ENCODE measurements at places on chromosomes 3 and 15. TPM values are rescaled to one million over a fixed set of nuclear protein-coding genes. Genes with fewer than 3 reads are reported as not detected.

GRCh38 chr3:15331606-15332404 lies 581 bp downstream of the SH3BP5 start:
- DNase-seq: peak; percentile 84

DNA sequence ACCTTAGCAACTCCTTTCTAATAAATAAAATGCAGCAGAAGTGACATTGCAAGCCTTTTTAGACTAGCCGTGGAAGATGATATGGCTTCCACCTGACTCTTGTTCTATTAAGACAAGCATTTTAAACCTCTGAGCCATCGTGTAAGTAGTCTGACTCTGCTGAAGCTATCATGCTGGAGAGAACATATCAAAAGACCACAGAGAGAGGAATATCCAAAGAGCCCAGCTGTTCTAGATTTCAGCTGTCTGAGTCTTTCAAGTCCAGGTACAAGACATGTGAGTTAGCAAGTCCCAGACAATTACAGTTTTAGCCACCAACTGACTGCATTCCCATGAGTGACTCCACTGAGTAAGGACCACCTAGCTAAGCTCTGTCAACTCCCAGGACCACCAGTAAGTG lies 517.0 kb upstream of the NAALADL2 start:
- DNase-seq: no peak

GRCh38 chr3:99319961-99320360 lies 318.4 kb upstream of the COL8A1 start:
- DNase-seq: no peak

KBTBD13 gene
- polyA plus RNA-seq: 0.03 TPM

SLC9C1 gene
- polyA plus RNA-seq: not detected

CSTA gene
- polyA plus RNA-seq: 9.9 TPM
